ENCODE measurements at places on chromosomes 7 and 10. TPM values are rescaled to one million over a fixed set of nuclear protein-coding genes. Genes with fewer than 3 reads are reported as not detected.

Gene NKX1-2
- total RNA-seq, result 0.15 TPM

Gene ASAH2B
- 3.3 TPM for total RNA-seq

Gene LIPK
- total RNA-seq, result not detected

- H3K27me3 ChIP-seq, result no peaks in the 10 kb centered on the region
- H3K36me3 ChIP-seq, result no peaks in the 10 kb centered on the region
- peak; percentile 96 for DNase-seq
- peak overlapping the region; percentile 89 for H3K27ac ChIP-seq
Observed at GRCh38 chr10:92891885-92892690, 43.8 kb downstream of the EXOC6 start.

DNA sequence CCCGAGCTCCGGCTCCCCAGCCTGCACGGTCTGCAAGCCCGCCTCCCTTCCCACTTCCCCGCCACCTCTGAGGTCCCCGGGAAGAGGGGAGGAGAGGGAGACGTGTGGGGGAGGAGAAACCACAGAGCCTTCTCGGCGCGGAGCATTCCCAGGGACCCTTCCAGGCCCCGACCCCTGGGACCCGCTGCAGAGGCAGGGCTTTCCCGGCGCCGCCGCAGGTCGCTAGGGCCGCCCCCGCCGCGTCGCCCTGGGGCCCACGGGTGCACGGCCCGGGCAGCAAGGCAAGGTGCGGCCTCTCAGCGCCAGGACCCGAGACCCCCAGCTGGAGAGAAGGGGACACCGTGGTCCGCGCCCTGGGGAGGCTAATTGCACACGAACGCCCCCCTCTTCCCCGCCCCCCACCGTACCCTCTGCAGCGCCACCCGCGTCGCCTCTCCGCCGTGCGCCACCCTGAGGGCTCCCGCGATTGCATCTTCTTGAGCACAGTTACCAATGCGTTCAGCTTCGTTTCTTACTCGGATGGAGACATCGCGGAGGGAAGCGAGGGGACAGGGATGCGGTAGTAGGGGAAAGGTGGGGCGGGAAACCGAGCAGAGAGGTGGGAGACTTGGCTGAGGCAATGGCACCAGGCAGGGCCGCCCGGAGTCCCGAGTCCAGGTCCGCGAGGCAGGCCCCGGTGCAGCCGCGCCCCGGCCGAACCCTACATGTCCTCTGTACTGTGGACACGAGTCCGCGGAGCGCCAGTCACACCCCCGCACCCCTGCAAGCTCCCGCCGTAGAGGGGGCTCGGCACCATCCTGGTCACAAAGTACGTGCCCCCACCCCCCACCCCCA lies 28.9 kb downstream of the SKIDA1 start:
- no peaks in the 10 kb centered on the region for H3K36me3 ChIP-seq
- H3K27ac ChIP-seq, result peak overlapping the region; percentile 92
- H3K27me3 ChIP-seq, result no peaks in the 10 kb centered on the region
- H3K4me1 ChIP-seq, result peaks cover 33% of the 10 kb centered on the region
- peak overlapping the region; percentile 69 for H3K4me3 ChIP-seq

GRCh38 chr7:130655286-130655685 lies 13.3 kb downstream of the COPG2 start:
- H3K27ac ChIP-seq, result no peak overlapping the region
- DNase-seq, result no peak
- H3K4me3 ChIP-seq, result no peak overlapping the region
- H3K27me3 ChIP-seq, result no peaks in the 10 kb centered on the region
- no peaks in the 10 kb centered on the region for H3K36me3 ChIP-seq

DNA sequence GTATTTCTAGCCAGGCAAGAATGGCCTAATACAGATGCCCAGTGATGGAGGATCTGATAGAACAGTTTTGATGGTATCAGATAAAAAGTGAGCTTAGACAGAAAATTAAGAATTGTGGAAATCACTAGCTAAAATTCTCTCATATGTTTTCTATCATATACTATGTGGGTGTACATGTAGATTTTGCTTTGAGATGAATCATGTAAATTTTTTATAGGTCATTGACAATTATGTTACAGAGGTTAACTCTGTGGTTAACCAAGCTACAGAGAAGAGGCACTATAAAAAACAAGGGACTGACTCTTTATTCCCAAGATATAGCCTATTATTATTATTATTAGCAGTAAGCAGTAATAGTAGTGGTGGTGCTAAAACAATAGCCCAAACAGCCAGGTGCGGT lies 156.5 kb downstream of the ITGA8 start:
- H3K36me3 ChIP-seq, result no peaks in the 10 kb centered on the region
- no peak overlapping the region for H3K27ac ChIP-seq
- no peak for DNase-seq
- no peaks in the 10 kb centered on the region for H3K27me3 ChIP-seq

- no peak overlapping the region for H3K4me3 ChIP-seq
- no peaks in the 10 kb centered on the region for H3K4me1 ChIP-seq
- DNase-seq, result no peak
- no peaks in the 10 kb centered on the region for H3K27me3 ChIP-seq
Observed at GRCh38 chr7:19161671-19162070, 16.4 kb upstream of the FERD3L start.

DNA sequence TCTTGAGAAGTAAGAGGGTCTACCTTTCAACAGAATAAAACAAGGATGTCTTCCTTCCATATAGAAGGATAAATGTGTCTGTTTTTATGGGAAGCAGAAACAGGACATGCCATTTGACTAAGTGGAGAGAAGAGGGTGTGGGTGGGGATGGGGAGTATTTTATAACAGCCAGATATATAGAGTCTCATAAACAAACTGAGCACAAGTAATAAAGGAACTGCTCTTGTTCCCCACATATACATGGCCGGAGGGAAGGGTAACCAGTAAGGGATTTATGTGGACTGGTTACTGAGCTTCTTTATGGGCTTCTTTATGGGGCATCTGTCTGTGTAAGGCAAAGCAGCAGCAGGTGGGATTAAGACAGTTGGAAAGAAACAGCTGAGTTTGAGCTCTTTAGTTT lies 558.1 kb downstream of the REEP3 start:
- H3K4me3 ChIP-seq, result no peak overlapping the region
- no peak for DNase-seq
- H3K4me1 ChIP-seq, result no peaks in the 10 kb centered on the region
- no peak overlapping the region for H3K27ac ChIP-seq
- no peaks in the 10 kb centered on the region for H3K27me3 ChIP-seq
